ENCODE measurements at places on chromosomes 7 and 10.

DNA sequence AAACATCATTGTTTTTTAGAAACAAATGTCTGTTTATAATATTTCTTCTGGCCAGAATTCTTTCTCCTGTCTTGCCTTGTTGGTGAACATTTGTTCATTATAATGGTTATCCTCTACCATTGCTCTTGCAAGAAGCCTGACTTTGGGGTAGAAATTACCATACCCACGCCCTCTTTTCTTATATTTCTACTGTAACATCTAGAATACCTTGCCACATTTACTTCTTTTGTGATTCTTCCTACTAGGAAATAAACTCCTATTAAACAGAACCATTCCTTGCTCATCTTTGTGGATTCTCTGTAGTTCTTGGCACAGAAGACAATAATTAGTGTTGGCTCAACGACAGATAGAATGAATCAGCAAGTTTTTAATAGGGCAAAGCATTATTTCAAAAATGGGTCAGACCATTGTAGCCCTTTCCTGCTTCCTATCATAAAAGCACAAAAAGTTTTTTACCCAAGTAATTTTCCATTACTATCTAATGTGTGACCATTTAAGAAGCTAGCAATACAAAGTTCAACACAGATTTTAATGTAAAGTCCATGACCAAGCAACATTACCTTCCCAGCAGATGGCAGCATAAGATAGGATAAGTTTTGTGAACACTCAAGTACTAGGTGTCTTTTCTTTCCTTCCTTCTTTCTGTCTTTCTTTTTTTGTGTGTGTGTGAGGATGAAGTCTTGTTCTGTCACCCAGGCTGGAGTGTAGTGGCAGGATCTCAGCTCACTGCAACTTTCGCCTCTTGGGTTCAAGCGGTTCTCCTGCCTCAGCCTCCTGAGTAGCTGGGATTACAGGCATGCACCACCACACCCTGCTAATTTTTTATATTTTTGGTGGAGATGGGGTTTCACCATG lies 270.4 kb downstream of the HGF start:
- no peak for DNase-seq

- DNase-seq = no peak
Observed at GRCh38 chr10:80277567-80278250, 11.7 kb downstream of the MAT1A start.

GRCh38 chr10:98316661-98317060 lies 48.7 kb upstream of the LOXL4 start:
- no peak for DNase-seq

- no peak for DNase-seq
Observed at GRCh38 chr7:20200361-20200760, 16.8 kb downstream of the MACC1 start.

GRCh38 chr10:125817337-125817946 lies 5.6 kb downstream of the UROS start:
- no peak for DNase-seq

All from activated CD8-positive, alpha-beta memory T cell treated with anti-CD3 and anti-CD28 coated beads, Interleukin-2, amount 50 U/mL, for 48 hours (primary cell).